ENCODE measurements at places on chromosomes 7 and 10. TPM values are rescaled to one million over a fixed set of nuclear protein-coding genes. Genes with fewer than 3 reads are reported as not detected.

ELFN1 gene
- total RNA-seq = 0.33 TPM

MRLN gene
- total RNA-seq = not detected

GOLGA7B gene
- 12.5 TPM for total RNA-seq

LMOD2 gene
- total RNA-seq = not detected

GIMAP4 gene
- 13.0 TPM for total RNA-seq

PLXDC2 gene
- 13.5 TPM for total RNA-seq

DNA sequence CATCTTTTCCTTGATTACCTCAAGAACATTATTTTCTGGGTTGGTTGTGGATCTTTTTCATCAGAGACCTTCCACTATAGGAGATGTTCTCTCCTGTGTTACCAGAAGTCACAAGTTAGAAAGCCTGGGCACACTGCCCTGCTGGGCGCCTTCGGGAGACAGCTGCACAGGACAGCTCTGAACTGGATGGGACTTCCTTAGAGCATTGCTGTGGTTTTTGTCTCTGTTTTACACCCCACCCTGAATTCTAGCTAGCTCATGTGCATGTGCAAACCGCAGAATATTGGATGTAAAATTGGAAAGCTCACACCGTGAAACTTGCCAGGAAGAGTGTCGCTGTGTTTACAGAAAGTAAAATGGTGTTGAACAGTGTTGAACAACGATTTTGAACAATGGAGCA lies 54.4 kb upstream of the SEC61G start:
- DNase-seq = no peak
- no peak overlapping the region for H3K4me3 ChIP-seq
- no peaks in the 10 kb centered on the region for H3K4me1 ChIP-seq
- H3K36me3 ChIP-seq = no peaks in the 10 kb centered on the region

- no peak for DNase-seq
- H3K27ac ChIP-seq = no peak overlapping the region
- no peaks in the 10 kb centered on the region for H3K27me3 ChIP-seq
- H3K4me3 ChIP-seq = no peak overlapping the region
- peaks cover 14% of the 10 kb centered on the region for H3K4me1 ChIP-seq
Measured at GRCh38 chr10:98212196-98212595, 55.8 kb downstream of the LOXL4 start.

GRCh38 chr10:21858455-21858854 lies 145.1 kb downstream of the DNAJC1 start:
- DNase-seq = no peak
- H3K4me3 ChIP-seq = no peak overlapping the region

DNA sequence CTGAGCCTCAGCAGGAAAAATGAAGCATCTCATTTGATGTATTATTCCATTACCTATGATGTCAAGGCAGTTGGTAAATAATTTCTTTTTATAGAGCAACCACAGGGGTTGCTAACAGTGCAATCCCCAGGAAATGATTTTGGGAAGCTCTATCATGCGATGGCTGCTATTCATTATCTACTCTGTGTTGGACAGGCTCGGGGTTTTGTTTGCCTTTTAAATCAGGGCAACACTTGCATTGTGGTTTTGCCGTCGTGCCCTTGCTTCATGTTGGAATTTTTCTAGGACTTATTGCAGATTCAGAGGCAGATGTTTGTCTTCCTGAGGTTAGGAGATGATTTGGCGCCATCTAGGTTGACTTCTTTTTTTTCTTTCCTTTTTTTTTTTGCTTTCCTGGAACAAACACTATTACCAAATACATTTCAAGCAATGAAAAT lies 128.4 kb downstream of the BICC1 start:
- no peak for DNase-seq
- H3K27me3 ChIP-seq = no peaks in the 10 kb centered on the region
- H3K27ac ChIP-seq = no peak overlapping the region
- H3K4me3 ChIP-seq = no peak overlapping the region
- H3K4me1 ChIP-seq = peaks cover 27% of the 10 kb centered on the region

DNA sequence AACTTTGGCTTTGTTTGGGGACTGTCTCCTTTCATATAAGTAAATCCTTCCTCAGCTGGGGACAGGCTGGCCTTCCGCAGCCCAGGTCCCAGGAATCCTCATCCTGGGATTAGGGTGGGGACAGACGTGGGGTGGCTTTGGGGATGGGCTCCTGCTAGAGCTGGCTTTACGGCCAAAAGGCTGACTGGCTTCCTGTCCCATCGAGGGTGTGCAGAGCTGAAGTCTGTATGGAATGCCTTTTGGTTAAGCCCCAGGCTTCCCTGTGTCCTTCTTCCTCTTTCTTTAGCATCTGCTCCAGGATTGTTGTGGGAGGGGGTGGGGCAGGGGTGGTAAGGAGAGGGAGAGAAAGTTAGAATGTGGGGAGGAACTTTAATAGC lies 59.4 kb upstream of the AQP1 start:
- H3K4me3 ChIP-seq = no peak overlapping the region
- peaks cover 8% of the 10 kb centered on the region for H3K4me1 ChIP-seq
- DNase-seq = no peak
- no peak overlapping the region for H3K27ac ChIP-seq

DNA sequence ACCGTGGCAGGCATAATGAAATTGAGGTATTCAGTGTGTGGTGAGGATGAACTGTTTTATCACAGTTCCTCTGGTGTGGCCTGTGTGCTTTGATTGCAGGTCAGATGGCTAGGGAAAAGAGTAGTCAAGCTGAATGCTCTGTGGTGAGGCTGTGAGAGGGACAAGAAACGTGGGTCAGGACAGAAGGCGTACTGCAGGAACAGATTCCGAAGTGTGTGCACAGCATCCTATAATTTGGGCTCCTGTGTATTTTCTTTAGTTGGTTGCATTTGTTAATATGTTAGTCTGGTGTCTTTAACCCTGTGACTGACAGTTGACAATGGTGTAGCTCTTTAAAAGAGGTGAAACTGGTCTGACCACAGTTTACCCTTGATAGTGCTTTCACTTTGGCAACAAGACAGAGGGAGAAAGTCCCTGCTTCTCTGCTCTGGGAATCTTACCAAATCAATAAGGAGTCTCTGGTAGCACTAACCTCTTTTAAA lies 76.5 kb downstream of the AUTS2 start:
- DNase-seq = no peak
- peaks cover 5% of the 10 kb centered on the region for H3K4me1 ChIP-seq
- no peak overlapping the region for H3K27ac ChIP-seq
- no peaks in the 10 kb centered on the region for H3K27me3 ChIP-seq
- H3K4me3 ChIP-seq = no peak overlapping the region

- no peaks in the 10 kb centered on the region for H3K36me3 ChIP-seq
- peak; percentile 66 for DNase-seq
- H3K4me3 ChIP-seq = no peak overlapping the region
- H3K4me1 ChIP-seq = peaks cover 12% of the 10 kb centered on the region
- H3K27me3 ChIP-seq = no peaks in the 10 kb centered on the region
Measured at GRCh38 chr10:23291551-23292334, 52.9 kb downstream of the C10orf67 start.

DNA sequence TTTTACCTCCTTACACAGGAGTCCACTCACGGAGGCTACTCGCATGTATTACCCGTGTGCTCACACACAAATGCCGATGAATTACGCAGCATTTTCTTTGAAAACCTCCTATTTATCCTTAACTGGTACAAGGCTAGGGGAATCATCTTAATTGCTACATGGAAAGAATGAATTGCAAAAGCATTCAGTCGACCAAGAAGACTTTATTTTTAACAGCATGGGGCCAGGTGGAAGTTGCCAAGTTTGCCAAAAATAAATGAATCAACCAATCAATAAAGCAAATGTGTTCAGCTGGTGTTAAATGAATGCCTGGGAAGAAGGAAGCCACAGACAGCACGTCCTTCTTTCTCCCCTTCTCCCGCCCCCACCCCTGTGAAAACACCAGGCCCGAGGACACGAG lies 55.8 kb downstream of the CTBP2 start:
- no peak for DNase-seq
- H3K36me3 ChIP-seq = no peaks in the 10 kb centered on the region
- H3K27ac ChIP-seq = peak overlapping the region; percentile 44
- H3K27me3 ChIP-seq = no peaks in the 10 kb centered on the region
- peaks cover 48% of the 10 kb centered on the region for H3K4me1 ChIP-seq

DNA sequence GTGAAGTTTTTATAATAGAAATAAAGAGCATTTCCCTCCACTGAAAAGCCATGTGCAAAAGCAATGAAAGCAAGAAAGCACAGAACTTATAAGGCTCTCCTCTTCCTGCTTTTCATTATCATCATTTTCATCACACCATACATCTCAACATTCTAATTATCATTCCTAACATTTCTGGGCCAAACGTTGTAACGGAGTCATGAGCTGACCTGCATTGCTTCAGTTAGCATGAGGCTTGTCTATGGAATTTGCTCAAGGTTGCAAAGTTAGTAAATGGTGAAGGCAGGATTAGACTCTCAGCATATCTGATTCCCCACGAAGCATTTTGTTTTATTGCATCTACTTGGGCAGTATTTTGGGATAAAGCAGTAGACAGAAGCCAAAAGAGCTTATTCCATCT lies 11.4 kb downstream of the SCIN start:
- H3K27me3 ChIP-seq = no peaks in the 10 kb centered on the region
- no peak overlapping the region for H3K4me3 ChIP-seq
- no peaks in the 10 kb centered on the region for H3K4me1 ChIP-seq
- H3K27ac ChIP-seq = no peak overlapping the region
- no peak for DNase-seq

GRCh38 chr10:851901-852300 lies 79.6 kb downstream of the LARP4B start:
- H3K4me3 ChIP-seq = no peak overlapping the region
- H3K27me3 ChIP-seq = no peaks in the 10 kb centered on the region
- H3K4me1 ChIP-seq = peaks cover 28% of the 10 kb centered on the region

GRCh38 chr10:78992333-78992732 lies 76.4 kb upstream of the ZMIZ1 start:
- no peaks in the 10 kb centered on the region for H3K36me3 ChIP-seq
- H3K4me1 ChIP-seq = no peaks in the 10 kb centered on the region
- H3K27ac ChIP-seq = no peak overlapping the region
- no peaks in the 10 kb centered on the region for H3K27me3 ChIP-seq

- H3K27me3 ChIP-seq = no peaks in the 10 kb centered on the region
- H3K27ac ChIP-seq = no peak overlapping the region
- H3K4me3 ChIP-seq = no peak overlapping the region
- no peaks in the 10 kb centered on the region for H3K36me3 ChIP-seq
- DNase-seq = no peak
- H3K4me1 ChIP-seq = peaks cover 12% of the 10 kb centered on the region
Measured at GRCh38 chr10:74202356-74202755, 51.3 kb downstream of the ADK start.

- H3K4me3 ChIP-seq = no peak overlapping the region
- DNase-seq = no peak
- H3K27me3 ChIP-seq = no peaks in the 10 kb centered on the region
- no peaks in the 10 kb centered on the region for H3K36me3 ChIP-seq
Measured at GRCh38 chr10:58282615-58283014, 13.7 kb downstream of the CISD1 start.
